ENCODE measurements at places on chromosomes 13 and 19. TPM values are rescaled to one million over a fixed set of nuclear protein-coding genes. Genes with fewer than 3 reads are reported as not detected.

GRCh38 chr19:1620502-1620901, 15.2 kb upstream of the UQCR11 start:
- DNase-seq, result no peak

- DNase-seq, result no peak
Measured at GRCh38 chr19:6421075-6422014, 3.3 kb downstream of the KHSRP start.

RNF225 gene
- not detected for polyA plus RNA-seq

DNA sequence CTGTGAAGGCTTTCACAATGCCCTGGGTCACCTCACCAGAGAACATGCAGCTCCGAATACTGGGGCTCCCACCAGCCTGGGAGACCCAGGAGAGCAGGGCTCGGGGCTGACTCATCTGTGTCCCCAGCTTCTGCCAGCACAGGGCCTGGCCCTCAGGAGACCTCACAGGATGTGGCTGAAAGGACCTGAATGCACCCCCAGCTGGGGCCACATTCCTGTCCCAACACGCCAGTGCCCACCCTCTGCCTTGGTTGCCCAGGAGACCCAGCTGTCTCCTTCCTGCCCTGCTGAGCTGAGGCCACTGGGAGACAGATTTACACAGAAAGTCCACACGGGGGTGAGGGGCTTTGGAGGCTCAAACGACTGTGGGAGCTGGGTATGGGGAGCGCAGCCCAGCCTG, 11.9 kb downstream of the BCAT2 start:
- no peak for DNase-seq

DNA sequence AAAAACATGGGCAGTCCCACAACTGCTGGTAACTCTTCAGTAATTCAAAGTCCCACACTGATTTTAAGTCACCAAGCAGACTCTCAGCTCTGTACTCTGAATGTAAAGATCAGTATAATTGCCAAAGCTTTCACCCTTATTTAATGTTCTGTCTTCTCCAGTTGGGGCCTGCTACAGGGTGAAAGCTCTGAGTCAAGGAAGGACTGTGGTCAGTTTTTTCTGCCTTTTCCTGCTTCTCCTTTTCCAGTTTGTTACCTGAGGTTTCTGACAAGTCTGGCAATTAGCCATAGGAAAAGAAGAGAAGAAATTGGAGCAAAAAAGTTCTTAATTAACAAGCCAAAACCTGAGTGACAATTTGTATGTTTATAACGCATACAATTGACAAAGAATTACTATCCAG, 279.3 kb downstream of the RBM26 start:
- DNase-seq, result no peak

ZNF536 gene
- polyA plus RNA-seq, result 5.3 TPM

GRCh38 chr19:46052896-46053295, 12.1 kb upstream of the IGFL4 start:
- DNase-seq, result no peak

GRCh38 chr19:15644066-15644741, 3.5 kb downstream of the CYP4F3 start:
- no peak for DNase-seq

IGFL3 gene
- not detected for polyA plus RNA-seq

- DNase-seq, result no peak
Measured at GRCh38 chr19:31314849-31315629, 34.2 kb downstream of the TSHZ3 start.

ONECUT3 gene
- polyA plus RNA-seq, result 1.6 TPM

NCAN gene
- polyA plus RNA-seq, result 0.39 TPM

ENOX1 gene
- polyA plus RNA-seq, result 3.0 TPM

GRCh38 chr19:18310118-18310909, 12.6 kb downstream of the LSM4 start:
- DNase-seq, result peak; percentile 95

- no peak for DNase-seq
Measured at GRCh38 chr19:15438124-15438496, 11.6 kb downstream of the WIZ start.

SPTBN4 gene
- 3.4 TPM for polyA plus RNA-seq

ACTMAP gene
- 16.6 TPM for polyA plus RNA-seq

ATP4B gene
- polyA plus RNA-seq, result 0.04 TPM

LATS2 gene
- 7.4 TPM for polyA plus RNA-seq

SLC7A10 gene
- polyA plus RNA-seq, result 20.9 TPM

- DNase-seq, result peak; percentile 36
Measured at GRCh38 chr19:46601318-46602224, at the start of gene CALM3. Gene CALM3, plus strand, starts transcription at chr19:46601330. Its CDS starts 105 bp downstream, at chr19:46601435.

LENG9 gene
- polyA plus RNA-seq, result 9.2 TPM

WDR87 gene
- 0.01 TPM for polyA plus RNA-seq
